HTR-8/SVneo (cell line): ENCODE measurements at places on chromosomes 2 and 18.

GRCh38 chr2:88442473-88442872, 10.0 kb downstream of the FOXI3 start:
- DNase-seq, result no peak

DNA sequence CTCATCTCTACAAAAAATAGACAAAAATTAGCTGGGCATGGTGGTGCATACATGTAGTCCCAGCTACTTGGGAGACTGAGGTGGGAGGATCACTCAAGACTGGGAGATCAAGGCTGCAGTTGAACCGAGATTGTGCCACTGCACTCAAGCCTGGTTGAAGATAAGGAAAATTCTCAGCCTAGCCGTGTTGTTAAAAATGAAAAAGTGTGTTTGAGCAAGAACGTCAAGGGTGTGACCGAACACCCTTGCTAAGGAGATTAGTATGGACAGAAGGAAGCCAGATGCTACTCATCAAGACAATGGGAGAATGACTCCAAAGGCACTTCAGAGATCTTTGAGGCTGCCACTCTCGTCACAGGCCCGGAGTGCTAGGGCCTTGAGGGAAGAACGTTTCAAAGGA, 70.0 kb upstream of the NDUFV2 start:
- DNase-seq, result no peak

DNA sequence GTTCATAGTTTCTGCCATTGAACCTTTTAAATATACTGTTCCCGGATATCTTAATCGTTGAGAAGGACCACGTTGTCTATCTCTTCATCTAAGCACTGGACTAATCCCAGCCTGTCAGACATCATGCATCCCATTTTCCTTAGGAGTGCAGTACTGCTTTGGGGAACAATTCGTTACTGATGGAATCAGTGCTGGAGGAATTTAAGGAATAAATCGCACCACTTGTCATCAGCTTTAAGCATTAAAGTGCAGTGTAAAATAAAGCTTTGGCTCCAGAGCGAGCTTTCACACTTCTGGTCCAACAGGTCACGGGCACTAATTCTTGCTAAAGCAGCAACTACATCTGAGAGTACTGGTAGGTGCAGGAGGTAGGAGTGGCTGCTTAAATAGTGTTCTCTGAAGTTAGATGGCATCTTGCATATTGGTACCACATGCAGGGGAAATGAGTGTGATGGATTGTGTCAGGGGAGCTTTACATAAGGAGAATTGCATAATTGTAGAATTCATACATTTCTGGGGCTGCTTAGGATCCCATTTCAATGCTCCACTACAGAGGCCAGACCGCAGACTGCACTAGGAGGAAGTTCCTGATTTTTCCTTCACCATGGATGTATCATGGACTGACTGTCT, 105.7 kb upstream of the RASGRP3 start:
- no peak for DNase-seq

GRCh38 chr2:77270433-77270832, 251.7 kb downstream of the LRRTM4 start:
- no peak for DNase-seq

- no peak for DNase-seq
Observed at GRCh38 chr2:45256867-45257641, 247.8 kb upstream of the SIX2 start.

DNA sequence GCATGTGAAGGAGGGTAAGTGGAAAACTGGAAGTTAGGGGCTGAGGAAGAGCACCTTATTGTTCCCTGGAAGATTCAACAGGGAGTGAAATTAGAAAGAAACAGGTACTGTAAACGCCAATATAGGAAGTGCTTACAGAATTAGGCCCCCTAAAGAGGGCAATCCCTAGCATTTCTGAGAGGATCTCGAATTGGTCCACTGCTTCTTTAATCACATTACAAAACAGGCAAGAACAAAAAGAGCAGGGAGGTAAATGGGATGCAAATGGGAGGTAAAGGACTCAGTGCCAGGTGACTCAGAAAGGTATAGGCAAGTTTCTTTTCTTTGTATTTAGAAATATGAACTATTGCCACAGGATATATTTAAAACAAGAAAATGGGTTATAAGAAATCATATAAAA, 116.4 kb upstream of the FANCL start:
- no peak for DNase-seq

GRCh38 chr2:118492335-118492734, 355.1 kb downstream of the EN1 start:
- no peak for DNase-seq

GRCh38 chr18:71116535-71116934, 827.7 kb downstream of the SOCS6 start:
- no peak for DNase-seq

- no peak for DNase-seq
Observed at GRCh38 chr2:21314322-21314835, 190.6 kb downstream of the TDRD15 start.

- no peak for DNase-seq
Observed at GRCh38 chr2:3672861-3673678, 15.1 kb downstream of the ALLC start.

- no peak for DNase-seq
Observed at GRCh38 chr2:74367789-74368188, 12.3 kb downstream of the DCTN1 start.

GRCh38 chr2:158776231-158776630, 18.9 kb upstream of the DAPL1 start:
- no peak for DNase-seq

DNA sequence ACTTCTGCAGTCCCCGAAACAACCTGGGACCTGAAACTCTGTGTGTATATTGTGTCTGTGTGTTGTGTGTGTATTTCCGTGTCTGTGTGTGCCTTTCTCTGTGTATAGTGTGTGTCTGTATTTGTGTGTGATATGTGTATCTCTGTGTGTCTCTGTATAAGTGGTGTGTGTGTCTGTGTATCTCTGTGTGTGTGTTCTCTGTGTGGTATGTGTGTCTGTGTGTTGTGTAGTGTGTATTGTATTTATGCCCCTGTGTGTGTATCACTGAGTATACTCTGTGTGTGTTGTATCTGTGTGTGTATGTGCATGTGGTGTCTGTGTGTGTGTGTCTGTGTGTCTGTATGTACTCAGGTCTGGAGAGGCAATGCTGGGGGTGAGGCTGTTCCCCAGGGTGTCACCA, 11.6 kb downstream of the CASP8 start:
- no peak for DNase-seq

GRCh38 chr2:234973008-234973407, 21.2 kb downstream of the SH3BP4 start:
- DNase-seq, result no peak

DNA sequence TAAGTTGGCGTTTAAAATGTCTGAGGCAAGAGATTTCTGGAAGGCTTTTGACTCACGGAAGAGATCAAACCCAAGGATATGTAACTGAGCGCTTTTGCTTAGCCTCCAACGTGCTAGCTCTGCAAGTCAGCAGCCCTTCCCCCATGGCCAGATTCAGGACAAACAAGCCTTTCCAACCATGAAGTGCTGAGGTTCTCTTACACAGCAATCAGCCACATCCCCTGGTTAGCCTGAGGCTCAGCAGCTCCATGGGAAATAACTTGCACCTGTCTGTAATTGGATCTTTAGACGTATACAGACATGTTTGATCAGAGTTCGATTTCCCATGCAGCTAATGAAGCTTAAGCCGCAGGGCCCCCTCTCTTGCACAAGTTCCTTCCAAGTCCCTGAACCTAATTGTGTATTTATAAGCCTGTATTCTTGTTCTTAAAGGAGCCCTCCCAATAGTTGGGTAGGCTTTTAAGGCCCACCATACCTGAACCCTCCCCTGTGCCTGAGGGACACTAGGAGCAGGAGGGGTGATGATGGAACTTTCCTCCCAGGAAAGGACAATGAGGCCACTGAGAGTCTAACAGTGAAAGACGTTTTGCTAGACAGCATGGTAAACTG, 2.1 kb upstream of the TMEM131 start:
- no peak for DNase-seq
